Naive thymus-derived CD8-positive, alpha-beta T cell (primary cell): ENCODE measurements at places on chromosomes 5 and 9.

- DNase-seq, result no peak
Measured at GRCh38 chr9:20649381-20649780, 27.1 kb upstream of the MLLT3 start.

DNA sequence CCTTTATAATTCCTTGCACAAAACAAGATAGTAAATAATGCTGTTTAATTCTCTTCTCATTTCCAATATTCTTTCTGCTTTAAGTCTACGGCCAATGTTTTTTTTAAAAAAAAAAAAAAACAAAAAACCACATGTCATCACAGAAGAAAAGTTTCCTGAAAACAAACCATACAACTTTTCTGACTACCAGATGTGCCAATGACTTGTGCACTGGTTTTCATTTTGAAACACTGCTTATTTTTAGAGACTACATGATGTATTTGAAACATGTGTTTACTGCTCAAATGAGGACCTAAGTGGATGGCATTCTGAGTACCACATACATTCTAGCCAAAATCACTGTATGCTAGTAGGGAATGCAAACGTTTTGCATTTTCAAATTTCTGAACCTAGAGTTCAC lies 167.9 kb downstream of the GLIS3 start:
- DNase-seq, result no peak

GRCh38 chr5:38891563-38891962 lies 45.8 kb downstream of the OSMR start:
- DNase-seq, result no peak

DNA sequence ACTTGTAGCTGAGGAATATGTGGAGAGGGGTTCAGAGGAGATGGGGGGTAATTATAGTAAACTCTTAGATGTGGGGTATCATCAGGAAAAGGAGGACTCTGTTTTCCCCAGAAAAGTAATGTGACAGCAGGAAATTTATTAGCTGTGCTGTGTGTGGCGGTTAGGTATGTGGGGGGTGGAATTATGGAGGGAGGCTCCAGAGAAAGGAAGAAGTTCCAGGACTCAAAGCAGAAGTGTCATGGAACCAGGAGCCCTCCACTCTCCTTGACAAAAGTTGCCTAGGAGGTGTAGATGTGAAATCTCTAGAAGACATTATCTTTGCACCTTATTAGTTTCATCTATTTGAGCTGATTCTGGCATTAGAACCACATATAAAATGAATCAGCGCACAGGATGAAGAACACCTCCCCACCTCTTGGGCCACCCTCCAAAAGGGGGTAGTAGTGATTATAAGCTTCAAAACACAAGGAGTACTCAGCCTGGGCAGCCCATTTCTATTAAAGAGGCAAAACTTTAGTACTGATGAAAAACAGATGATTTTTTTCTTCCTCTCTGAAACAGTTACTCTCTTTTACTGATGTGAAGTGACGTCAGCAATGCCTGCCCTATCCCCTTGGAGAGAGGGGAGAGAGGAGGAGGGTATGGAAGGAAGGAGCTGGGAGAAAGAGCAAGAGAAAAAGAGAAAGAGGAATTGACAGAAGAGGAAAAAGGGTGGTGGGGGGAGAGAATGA lies 18.2 kb downstream of the NR2F1 start:
- DNase-seq, result no peak

DNA sequence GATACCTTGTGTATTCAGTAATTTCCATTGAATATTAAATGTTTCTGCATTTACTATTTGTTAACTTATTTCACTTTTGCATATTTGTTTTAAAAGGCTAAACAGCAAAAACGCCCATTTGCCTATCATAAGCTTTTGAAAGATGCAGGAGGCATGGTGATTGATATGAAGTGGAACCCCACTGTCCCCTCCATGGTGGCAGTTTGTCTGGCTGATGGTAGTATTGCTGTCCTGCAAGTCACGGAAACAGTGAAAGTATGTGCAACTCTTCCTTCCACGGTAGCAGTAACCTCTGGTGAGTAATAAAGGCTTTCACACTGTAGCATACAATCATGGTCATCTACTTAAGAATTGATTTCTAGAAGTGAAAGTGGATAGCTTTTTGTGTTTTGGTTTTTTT lies 3.8 kb downstream of the NUP214 start:
- DNase-seq, result no peak

DNA sequence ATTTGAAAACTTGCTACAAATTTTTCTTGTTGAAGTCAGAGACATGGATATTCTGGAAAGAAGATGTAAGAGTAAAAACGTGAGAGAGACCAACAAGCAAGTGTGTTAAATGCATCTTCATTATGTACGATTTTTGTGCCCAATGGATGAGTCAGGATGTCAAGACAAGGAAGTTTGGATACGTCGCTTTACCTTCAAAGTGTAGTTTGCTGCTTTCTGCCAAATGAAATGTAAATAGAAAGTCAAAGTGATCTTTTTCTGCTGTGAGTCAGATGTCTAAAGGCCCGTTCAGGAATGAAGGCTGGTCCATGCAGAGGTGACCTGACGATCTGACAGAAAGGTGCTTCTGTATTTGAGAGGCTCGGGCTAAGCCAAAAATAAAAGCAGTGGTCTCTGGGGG lies 273.1 kb upstream of the PIK3R1 start:
- no peak for DNase-seq

GRCh38 chr5:73908395-73908794 lies 282.4 kb downstream of the ARHGEF28 start:
- DNase-seq, result no peak
